Glomerular endothelial cell (primary cell): ENCODE measurements at places on chromosomes 16 and 17. TPM values are rescaled to one million over a fixed set of nuclear protein-coding genes. Genes with fewer than 3 reads are reported as not detected.

- DNase-seq = no peak
Observed at GRCh38 chr16:86101137-86101896, 202.4 kb downstream of the IRF8 start.

- no peak for DNase-seq
Observed at GRCh38 chr17:71337938-71338337, 782.9 kb upstream of the SOX9 start.

DNA sequence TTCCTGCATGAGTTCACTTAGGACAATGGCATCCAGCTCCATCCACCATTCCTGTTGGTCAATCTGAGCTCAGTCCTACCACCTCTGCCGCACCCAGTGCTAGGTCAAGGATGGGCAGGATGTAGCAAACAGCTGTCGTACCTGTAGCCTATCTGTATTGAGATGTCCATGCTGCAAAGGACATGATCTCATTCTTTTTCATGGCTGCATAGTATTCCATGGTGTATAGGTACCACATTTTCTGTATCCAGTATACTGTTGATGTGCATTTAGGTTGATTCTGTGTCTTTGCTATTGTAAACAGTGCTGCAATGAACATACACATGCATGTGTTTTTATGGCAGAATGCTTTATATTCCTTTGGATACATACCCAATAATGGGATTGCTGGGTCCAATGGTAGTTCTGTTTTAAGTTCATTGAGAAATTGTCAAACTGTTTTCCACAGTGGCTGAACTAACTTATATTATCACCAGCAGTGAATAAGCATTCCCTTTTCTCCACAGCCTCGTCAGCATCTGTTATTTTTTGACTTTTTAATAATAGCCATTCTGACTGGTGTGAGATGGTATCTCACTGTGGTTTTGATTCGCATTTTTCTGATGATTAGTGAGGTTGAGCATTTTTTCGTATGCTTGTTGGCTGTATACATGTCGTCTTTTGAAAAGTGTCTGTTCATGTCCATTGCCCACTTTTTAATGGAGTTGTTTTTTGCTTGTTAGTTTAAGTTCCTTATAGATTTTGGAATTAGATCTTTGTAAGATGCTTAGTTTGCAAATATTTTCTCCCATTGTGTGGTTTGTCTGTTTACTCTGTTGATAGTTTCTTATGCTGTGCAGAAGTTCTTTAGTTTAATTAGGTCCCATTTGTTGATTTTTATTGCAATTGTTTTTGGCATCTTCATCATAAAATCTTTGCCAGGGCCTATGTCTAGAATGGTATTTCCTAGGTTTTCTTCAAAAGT lies 7.2 kb upstream of the MRTFB start:
- DNase-seq = no peak

DNA sequence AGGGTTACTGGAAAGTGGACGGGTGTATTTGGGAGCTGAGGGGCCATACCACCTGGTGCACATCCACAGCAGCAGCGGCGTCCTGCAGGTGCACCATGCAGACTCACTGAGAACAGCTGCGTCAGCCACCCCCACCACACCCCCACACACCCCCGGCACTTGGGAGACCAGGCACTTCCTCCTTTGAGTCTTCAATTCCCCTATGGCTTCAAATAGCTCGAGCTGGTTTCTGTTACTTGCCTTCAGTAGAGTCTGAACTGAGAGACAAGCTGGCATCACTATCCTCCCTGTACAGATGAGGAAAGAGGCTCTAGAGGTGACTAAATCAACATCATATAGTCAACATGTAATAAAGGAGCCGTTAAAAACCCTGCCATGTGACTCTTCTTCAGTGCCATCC lies 15.4 kb downstream of the CUEDC1 start:
- no peak for DNase-seq

DNA sequence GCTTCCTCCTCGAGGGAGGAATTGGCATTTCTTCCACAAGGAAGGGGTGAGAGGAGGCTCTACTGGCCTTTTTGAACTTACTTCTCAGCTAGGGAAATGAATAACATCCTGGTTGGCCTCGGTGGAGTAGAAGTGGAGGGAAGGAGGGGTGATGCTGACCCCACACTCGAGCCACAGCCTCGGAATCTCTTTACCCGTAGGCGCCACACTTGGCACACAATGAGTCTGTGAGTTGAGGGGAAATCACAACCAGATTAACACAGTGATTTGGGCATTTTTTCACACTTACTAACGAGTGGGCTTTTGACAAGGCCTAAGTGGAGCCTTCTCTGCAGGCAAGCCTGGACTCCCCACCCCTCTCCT lies 47.3 kb upstream of the TBX2 start:
- peak; percentile 31 for DNase-seq

- DNase-seq = no peak
Observed at GRCh38 chr17:49223517-49224197, 6.9 kb downstream of the PHOSPHO1 start.

DNA sequence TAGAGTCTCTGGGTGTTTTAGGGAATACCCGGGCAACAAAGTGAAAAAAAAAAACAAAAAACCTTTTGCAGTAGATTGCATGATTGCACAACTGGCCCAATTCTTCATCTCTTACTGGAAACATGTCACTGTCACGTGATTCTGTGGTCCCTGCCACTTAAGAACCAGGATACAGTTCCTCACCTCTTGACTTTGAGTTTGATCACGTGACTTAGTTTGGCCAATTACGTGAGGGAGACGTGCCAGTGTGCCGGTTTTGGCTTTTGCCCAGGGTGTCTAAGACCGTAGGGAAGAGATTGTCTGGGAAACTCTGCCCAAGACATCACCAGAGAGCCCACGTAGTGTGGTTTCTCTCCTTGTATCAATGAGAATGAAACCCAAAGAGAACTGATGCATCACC lies 88.7 kb downstream of the GRIN2A start:
- DNase-seq = no peak

GRCh38 chr17:19646788-19647696 lies 1.5 kb upstream of the ALDH3A2 start:
- DNase-seq = no peak

DNA sequence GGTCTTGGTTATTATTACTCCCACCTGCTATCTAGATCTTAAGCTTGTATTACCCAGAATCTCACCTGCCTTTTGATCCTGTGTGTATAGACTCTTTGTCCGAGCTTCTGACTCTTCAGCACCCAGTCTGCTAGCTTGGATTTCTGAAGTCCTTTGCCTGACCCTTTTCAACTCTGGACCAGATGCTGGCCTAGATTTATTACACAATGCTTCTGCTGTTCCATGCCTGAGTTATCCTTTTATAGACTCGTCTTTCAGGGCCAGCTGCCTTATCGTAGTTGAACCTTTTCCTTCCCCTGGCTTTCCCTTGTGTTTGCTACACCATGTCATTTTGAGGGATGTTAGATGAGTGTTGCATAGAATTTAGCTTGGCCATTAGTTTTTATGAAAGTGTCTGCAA lies 32.6 kb downstream of the RHOT1 start:
- no peak for DNase-seq

Gene MT1F
- total RNA-seq = 1.7 TPM in 1 of 2 replicates, not detected in the other

Gene KRT20
- not detected in 2 replicates for total RNA-seq

Gene KRTAP4-5
- total RNA-seq = not detected in 2 replicates

Gene TMEM100
- 0.12 TPM in 1 of 2 replicates, not detected in the other for total RNA-seq

Gene KRTAP1-1
- not detected in 2 replicates for total RNA-seq

Gene AGRP
- total RNA-seq = not detected in 2 replicates

Gene CFAP97D1
- not detected in 2 replicates for total RNA-seq

Gene ACAP1
- total RNA-seq = 53.1 TPM in 1 of 2 replicates, not detected in the other

Gene SLC38A8
- total RNA-seq = not detected in 2 replicates
